ENCODE measurements at places on chromosomes 4 and X.

DNA sequence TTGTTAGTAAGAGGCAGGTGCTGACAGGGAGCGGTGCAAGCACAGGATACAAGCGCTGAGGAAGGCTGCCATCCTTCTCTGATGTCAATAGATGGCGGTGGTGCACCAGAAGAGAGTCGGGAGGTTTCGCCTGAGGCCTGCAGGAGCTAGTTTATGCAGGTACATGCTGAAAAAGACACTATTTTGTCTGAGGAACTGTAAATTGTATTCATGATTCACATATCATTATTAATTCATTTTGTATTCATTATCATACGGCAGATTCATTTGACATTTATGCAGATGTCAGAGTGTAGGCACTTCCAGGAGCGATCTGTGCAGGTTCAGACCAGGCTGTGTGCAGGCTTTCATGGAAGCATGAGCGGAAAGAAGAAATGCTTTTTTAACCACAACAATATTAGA lies 824.0 kb downstream of the STIM2 start:
- no peak for DNase-seq

GRCh38 chr4:16617435-16617834 lies 281.0 kb downstream of the LDB2 start:
- no peak for DNase-seq

DNA sequence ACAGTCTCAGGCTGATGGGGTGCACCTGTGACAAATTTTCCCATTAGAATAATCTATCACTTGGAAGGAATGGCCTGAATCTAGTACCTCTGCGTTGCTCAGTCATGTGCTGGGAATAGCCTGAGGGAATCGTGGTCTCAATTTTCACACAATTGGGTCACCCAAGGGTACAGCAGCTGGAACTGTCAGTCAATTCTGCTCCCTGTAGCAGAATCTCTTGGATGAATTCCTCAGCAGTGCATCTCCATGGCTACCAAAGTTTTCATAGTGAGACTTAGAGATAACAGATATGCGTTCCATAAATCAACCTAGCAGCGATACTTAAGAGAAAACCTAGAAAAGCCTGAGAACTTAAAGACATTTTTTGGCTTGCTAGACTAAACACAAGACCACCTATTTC lies 288.7 kb upstream of the CTSO start:
- no peak for DNase-seq

- no peak for DNase-seq
Measured at GRCh38 chrX:112753116-112753515, 73.4 kb upstream of the LHFPL1 start.

- no peak for DNase-seq
Measured at GRCh38 chrX:9878146-9878820, 88.9 kb upstream of the CLDN34 start.

DNA sequence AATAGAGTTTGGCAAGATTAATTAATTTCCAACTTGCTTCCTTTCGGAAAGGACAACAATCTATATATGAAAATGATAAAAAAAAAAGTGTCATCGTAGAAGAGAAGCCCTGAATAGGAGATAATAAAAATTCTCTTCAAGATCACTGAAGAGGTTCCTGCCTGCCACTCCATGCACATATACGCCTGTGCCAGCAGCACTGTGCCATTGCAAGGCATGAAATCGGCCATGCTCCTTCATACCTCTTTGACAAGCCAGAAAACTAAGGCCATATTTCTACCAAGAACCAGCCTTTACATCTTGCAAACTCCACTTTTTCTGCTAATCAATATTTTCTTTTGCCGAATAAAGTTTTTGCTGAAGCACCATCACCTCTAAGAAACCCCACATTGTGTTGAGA lies 365.5 kb downstream of the CXXC4 start:
- no peak for DNase-seq

DNA sequence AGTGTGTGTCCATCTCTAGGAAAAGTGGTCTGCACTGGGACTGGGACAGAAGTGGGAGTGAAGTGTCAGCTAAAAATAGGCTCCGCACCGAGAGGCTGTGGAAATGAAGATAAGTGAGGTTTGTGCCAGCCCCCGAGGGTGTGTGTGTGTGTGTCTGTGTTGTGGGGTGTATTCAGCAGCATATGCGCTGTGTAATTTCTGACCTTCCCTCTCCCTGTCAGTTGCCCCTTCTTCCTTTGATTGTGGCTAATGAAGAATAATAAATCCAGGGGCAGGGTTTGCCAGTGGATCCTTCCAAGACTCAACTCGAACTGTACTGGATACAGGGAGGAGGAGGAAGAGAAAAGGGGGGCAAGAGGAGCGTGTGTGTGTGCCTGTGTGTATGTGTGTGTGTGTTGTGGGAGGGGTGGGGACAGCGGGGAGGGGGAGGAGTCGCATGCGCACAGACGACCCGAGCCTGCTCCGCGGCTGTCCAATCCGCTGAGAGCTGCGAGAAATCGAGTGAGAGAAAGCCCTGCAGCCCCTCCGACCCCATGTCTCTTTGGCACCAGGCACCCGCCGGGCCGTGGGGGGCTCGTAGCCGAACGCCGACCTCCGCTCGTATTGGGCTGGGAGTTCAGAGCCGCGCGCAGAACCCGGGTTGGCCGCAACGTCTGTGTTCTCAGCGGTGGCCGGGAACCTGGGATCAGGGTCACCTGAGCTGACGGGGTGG lies 916 bp upstream of the POU4F2 start:
- no peak for DNase-seq

DNA sequence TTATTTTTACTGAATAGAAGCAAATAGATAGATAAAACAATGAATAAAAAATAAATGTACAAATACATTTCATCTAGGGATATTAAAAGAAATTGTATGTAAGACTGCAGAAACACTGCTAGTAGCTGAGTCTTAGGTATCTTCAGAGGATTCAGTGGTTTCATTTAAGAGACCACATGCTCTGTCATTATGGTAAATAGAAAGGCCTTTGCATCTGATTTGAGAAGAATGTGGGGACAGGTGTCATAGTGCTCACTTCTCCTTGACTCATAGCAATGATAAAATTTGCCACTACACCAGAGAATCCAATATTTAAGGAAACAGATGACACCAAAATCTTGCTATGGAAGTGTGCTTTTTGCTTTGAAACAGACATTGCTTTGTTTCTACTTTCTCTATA lies 59.8 kb upstream of the PPP1R2C start:
- DNase-seq: no peak

GRCh38 chr4:122100508-122100907 lies 51.6 kb upstream of the BLTP1 start:
- no peak for DNase-seq
